ENCODE measurements at places on chromosomes 13 and 19.

DNA sequence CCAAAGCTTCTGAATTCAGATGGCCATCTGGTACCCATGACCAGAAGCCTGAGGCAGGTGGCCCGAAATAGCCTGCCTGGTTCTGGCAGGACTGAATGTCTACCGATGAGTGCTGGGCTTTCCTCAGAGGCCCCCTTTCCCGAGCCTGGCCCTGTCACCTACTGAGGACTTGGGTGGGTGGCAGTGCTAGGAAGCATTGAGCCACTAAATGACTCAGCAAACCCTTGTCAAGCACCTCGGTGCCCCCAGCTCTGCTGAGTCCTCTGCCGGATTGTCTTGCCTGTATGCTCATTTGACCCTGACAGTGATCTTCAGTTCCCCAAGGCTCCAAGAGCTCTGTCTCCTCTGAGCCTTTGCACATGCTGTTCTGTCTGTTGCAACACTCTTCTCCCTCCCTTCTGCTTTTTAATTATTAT is 17.9 kb downstream of the PPP1R37 start:
- no peak for DNase-seq

DNA sequence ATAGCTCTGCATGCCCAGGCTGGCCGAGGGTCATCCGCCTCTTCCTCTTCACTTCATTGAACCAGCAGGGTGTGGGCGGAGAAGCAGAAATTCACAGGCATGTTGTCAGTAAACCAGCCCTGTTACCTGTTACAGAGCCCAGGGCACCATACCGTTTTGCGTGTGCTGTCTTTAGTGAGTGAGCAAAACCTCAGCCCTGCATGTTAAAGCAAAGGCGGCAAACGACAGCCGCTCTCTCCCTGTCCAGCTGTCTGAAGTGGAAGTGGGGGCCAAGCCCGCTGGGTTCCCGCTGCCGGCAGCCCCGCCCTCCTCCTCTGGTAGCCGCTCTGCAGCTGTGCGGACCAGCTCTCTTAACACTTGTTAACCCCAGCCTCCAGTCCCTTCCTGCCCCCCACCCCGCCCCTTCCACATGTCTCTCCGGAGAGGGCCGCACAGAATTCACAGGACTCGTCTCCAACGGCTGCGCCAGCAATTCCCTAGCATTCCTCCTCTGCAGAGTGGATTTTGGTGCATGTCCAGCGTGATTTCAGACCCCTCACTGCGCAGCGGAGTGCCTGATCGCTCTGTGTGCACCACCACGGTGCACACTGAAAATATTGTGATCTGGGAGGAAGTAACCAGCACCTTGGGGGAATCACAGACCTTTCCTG is 12.7 kb downstream of the KLHL26 start:
- DNase-seq = no peak

GRCh38 chr19:16326401-16327168 is 2.0 kb downstream of the KLF2 start:
- no peak for DNase-seq

DNA sequence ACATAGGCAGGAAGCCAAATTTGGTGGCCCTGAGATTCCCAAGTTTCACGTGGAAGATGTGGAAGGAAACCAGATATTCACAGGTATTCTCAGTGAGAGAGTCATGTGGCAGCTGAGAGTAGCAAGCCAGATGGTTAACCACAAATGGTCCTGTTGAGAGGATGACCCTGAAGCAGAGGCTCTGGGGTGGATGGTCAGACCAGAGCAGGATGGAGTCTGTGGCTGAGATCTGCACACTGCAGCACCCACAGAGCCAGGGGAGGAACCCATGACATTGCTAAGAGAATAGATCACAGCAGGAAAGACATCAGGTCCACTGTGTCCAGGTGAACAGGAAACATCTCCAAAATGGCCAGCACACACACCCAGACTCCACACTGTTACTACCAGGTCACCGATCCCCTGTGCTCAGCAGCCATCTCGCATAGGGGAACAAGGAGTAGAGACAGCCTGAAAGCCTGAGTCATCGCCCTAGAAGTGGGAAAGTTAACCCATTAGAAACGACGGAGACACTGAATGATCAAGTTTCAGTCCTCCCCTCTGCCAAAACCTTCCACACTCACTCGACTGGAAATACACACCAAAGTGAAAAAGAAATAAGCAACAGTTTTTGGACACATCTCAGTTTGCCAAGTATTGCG is 160.0 kb downstream of the RBM26 start:
- no peak for DNase-seq

DNA sequence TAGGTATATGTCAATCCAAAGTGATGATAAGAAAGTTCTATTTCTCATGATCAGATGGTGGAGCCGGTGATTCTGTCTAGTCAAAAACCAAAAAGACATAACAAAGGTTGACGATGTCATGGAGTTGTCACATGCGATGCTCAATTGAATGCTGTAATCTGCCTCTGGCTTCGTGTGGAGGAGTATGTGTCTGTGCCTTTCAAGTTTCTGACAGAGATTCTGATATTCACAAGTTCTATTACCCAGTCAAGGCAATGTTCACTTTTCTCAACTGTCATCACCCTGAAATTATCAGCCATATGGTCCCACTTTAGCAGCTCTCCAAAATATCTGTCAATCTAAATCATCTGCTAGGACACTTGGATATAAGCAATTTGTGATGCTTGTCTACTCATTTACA is 367.6 kb upstream of the PRR20A start:
- no peak for DNase-seq

- DNase-seq = no peak
Observed at GRCh38 chr13:73370066-73370465, 311.3 kb downstream of the KLF5 start.

Measured in NCI-H2081 treated with DMSO at 0.1 percent for 48 hours (cell line).